ENCODE measurements at places on chromosomes 5 and 9.

GRCh38 chr9:119391878-119392277 lies 22.6 kb upstream of the BRINP1 start:
- no peak for DNase-seq

DNA sequence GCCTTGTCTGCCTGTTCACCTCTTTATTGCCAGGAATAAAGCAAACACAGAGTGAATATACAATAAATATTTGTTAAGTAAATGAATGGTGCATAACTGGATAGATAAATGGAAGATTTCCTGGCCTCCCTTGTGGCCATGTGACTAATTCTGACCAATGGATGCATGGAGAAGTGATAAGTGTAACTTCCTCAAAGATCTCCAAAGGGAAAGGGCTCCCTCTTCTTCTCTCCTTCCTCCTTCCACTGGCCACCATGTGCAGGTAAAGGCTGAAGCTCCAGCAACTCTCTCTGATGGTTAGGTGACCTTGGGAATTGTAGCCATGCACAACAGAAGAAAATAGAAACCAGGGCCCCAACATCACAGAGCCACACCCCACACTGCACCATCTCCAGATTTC lies 174.4 kb downstream of the EBF1 start:
- no peak for DNase-seq

GRCh38 chr5:131021646-131022045 lies 143.4 kb downstream of the HINT1 start:
- DNase-seq: no peak

- no peak for DNase-seq
Observed at GRCh38 chr5:64566310-64566916, 60.6 kb downstream of the RGS7BP start.

DNA sequence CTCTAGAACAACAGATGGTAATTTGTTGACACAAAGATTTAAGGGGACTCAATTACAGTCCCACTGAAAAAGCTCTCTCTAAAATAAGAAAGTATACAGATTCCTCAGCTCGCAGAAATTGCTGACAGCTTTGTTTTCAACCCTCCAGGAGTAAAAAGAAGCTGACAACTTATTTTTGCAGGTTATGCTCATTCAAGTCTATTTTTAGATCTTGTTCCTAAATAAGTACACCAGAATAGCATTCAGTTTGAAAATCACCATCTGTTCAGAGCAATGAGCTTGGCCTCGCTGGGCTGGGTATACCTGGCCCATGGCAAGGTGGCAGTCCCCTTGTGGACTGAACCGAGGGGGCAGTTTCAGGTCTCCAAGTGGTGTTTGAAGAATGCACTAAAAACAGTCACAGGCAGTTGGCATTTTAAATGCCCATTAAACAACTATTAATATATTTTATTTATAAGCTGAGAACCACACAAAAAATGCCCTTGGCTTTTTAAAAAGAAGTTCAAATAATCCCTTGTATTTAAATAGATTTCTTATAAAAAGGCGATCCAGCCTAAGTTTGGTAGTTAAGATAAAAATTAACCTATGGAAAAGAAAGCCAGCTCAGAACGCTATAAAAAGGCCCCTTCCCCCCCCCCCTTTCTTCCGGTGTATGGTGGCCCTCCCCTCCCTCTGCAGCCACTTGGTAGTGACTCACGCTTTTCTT lies 169.2 kb downstream of the AUH start:
- DNase-seq: no peak

DNA sequence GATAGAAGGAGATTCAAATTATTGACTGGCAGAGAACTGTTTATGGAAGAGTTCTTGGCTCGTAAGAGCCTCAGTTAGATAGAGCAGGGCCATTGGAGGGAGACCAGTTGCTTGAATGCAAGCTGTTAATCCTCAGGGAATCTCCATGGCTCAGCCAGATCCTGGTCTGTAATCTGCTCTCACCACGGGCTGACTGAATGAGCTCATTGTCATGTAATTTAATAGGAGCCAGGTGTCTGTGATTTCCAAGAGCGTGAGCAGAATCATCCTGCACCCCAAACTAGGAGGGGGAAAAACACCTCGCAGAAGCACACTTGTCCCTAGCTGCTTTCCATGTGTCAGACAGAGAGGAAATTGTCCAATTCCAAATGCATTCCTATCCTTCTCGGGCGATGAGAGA lies 19.1 kb upstream of the KCNMB1 start:
- DNase-seq: peak; percentile 15

GRCh38 chr5:173794901-173795416 lies 93.2 kb upstream of the CPEB4 start:
- DNase-seq: no peak

Data from fibroblast of skin of scalp (primary cell).